AG08396 (cell line): ENCODE measurements at places on chromosomes 3 and 15.

DNA sequence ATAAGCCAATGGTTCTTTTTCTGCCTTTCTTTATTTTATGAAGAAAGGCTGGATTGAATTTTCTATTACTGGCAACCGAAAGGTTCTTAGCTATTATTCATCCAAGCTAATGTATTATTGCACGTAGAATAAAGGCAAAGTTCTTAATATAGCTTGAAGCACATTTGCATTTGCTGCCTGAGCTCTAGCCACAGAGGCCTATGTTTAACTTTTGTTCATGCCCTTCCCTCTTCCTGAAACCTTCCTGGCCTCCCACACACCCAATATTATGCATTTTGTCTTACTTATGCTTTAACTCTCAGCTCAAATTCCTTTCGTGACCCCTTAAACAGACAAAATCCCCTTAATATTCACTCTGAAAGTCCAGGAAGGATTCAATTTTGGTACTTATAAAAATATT, 71.0 kb upstream of the ZNF280D start:
- DNase-seq = no peak

GRCh38 chr3:181250714-181251113, 261.2 kb upstream of the DNAJC19 start:
- no peak for DNase-seq

- DNase-seq = no peak
These were observed 203.5 kb downstream of the RSRC1 start for GRCh38 chr3:158313338-158313927.

DNA sequence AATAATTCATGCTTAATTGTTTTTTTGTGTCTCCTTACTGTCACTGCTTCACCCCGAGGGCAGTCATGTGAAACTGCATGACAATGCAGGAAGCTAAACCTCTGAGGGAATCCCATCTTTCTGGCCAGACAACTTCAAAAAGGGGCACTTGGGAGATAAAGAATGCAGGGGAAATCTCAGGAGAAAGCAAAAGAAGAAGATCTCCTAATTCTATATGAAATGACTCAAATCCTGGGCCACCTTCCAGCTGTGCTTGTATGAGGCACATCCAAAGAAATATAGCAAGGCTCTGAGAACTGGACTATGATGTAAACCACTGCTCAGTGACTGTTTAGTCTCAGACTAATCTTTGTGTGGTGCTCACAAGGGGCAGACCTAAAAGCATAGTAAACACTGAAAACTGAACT, 22.6 kb upstream of the UMPS start:
- DNase-seq = peak; percentile 15

GRCh38 chr3:44957986-44958385, 18.0 kb downstream of the ZDHHC3 start:
- DNase-seq = no peak

DNA sequence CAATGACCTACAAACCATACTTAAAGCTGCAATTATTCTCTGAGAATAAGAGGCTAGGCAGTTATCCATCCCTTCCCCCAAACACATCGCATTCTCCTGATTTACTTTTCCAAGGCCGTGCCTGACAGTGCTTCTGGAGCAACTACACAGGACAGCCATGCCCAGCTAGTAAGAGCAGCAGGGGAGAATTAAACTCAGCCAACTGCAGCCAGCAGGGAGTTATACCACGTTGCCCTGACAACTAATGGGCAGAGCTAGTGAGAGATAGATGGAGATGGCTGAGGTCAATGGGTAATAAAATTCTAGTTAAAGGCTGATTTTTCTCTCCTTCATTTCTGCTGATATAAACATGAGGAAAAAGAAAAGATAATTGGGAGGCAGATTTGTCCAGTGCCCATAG, 193.8 kb upstream of the PPP2R3A start:
- no peak for DNase-seq

DNA sequence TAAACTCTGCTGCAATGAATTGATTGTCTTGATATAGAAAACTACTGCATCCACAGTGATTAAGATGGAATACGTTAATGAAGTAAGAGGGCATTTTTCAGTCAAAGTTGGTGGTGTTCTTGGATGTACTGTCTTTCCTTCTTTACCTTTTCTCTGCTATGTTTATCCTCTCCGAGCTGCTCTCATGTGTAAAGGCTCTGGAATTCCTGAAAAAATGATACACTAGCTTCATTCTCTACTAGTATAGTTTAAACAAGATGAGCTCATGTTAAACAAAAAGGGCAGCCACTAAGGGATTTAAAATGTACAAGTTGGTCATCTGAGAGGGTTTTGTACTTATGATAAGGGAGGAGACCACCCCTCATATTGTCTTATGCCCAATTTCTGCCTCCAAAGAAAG, 504.6 kb upstream of the NECTIN3 start:
- no peak for DNase-seq

DNA sequence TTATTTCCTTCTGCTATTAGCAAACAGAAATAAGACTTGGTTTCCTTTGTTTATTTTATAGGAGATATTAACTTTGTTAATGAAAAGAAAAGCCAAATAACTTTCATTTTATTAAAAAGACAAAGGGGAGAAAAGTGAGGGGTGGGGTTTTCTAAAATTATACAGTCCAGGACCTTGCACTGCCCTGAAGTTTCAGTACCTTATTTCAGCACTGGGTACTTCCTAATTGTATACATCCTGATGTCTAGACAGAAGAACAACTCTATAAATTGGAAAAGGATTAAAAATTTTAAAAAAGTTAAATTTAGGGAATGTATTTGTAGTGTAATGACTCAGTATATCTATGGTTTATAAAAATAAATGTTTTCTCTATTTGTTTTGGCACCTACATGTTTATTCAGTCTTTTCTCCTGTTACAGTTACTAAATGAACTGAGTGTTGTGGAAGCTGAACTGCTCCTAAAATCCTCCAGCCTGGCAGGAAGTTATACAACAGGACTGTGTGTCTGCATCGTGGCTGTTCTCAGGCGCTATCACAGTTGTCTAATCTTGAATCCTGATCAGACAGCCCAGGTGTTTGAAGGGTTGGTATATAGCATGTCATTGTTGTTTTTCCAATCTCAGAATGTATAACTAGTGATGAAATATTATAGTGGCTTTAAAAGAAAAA, 27.6 kb upstream of the P2RY13 start:
- no peak for DNase-seq

- DNase-seq = no peak
These were observed 18.1 kb upstream of the AGBL1 start for GRCh38 chr15:86061581-86061980.

GRCh38 chr3:98500019-98500418, 2.5 kb downstream of the OR5K2 start:
- no peak for DNase-seq

- no peak for DNase-seq
These were observed 1.6 kb upstream of the FOXP1 start for GRCh38 chr3:71585131-71585530.

- no peak for DNase-seq
These were observed 405.9 kb upstream of the LMCD1 start for GRCh38 chr3:8095724-8096123.

GRCh38 chr3:106881186-106881585, 496.1 kb upstream of the CCDC54 start:
- no peak for DNase-seq

- no peak for DNase-seq
These were observed 380.9 kb upstream of the RARB start for GRCh38 chr3:25046911-25047771.

GRCh38 chr3:3105815-3106214, 4.4 kb downstream of the IL5RA start:
- DNase-seq = no peak

GRCh38 chr3:148863814-148864213, 1.3 kb upstream of the CPA3 start:
- no peak for DNase-seq

GRCh38 chr3:103181160-103181559, 746.3 kb downstream of the ZPLD1 start:
- DNase-seq = no peak

DNA sequence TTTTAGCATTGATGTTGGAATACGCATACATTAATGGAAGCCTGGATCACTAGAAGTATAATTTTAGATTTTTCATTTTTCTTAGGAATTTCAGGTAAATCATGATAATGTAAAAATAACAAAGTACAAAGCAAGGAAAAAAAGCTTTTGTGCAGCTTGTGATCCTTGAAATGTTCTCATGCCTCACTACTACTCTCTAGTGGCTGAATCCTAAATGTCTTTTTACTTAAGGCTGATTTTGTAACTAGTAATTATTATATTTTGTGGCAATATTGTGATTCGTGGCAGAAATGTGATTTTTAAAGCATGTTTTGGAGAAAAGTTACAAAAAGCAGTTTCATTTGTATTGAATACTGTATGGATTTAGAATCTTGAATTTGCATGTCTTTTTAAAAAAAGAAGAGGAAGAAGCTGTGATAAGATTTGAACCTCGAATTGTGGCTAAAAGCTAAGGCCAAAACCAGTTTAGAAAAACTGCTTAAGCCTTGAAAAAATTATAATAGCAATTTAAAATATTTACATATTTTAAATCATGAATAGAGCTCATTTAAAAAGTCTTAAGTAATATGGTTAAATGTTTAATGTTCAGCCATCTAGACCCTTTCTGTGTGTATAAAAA, 39.0 kb downstream of the U2SURP start:
- peak; percentile 28 for DNase-seq

GRCh38 chr15:80604583-80605575, 90.2 kb upstream of the ABHD17C start:
- DNase-seq = peak; percentile 0

- no peak for DNase-seq
These were observed 86.9 kb downstream of the CRYGS start for GRCh38 chr3:186457236-186457635.

DNA sequence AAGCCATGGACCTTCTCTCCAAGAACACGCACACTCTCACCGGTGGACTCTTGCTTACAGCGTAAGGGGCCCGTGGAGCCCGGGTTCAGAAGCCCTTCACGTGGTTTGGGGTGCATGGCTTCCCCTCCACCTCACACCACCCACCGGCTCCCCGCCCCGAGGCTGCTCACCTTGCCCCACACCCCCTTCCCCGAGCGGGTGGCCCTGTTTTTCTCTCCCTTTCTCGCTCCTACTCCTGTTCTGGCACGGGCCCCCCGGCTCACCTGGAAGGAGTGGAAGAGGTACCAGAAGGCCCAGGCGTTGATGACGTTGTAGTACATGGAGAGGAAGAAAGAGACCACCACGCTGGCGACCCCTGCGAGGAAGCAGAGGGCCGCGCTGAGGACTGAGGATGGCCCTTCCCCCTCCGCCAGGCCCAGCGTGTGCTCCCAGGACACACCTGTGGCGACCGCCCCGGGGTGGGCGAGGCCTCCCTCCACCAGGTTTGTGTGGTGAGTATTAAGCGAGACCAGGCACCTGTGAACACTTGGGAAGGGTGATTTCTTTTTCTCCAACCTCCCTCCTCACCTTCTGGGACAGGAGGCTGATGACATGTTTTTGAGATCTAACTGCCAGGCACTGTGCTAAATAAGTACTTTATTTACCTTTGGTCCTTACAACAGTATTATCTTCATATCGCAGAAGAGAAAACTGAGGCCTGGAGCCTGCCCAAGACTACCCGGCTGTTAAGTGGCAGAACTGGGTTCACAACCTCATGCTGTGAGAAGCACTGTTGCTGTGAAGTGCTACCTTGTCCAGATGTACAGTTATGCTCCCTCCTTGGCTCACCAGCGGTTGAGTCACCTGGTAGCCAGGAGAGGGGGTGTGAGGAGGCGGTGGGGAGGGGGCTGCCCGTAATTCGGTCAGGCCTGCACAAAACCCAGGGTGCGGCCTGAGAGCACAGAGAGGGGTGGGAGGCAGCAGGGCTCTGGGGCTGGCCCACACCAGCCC, 16.3 kb downstream of the SLC6A20 start:
- DNase-seq = no peak

DNA sequence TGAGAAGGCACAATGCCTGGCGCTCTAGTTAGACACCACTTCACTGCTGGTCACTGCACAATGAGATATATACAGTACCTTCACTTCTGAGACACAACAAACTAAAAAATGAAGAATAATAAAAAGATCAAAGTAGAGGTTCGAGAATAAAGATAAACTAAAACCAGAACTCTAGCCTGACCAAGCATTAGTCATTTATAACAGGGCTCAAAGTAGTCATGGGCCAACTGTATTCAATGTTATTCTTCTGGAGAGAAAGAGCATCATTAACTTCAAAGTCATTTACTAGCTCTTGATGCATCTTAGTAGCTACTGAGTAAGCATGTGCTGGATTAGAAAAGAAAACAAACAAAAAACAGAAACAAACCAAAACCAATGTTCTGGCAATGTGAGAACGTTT, 145.2 kb downstream of the SSR3 start:
- DNase-seq = no peak

DNA sequence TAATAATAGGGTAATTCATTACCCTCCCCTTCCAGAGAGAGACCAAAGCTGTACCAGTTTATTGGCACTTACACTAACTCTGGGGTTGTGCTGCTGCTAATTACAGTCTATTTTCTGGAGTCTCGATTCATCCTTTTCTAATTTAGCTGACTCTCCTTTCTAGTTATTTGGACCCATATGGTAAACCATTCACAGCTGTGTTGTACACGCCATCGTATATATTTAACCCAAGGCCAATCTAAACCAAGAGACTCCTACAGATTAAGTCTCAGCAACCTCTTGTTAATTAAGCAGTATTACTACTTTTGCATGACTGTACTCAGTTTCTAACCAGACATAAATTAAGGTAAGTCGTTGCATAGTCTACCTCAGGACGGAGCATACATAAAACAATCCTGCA, 22.5 kb downstream of the ANXA2 start:
- no peak for DNase-seq

DNA sequence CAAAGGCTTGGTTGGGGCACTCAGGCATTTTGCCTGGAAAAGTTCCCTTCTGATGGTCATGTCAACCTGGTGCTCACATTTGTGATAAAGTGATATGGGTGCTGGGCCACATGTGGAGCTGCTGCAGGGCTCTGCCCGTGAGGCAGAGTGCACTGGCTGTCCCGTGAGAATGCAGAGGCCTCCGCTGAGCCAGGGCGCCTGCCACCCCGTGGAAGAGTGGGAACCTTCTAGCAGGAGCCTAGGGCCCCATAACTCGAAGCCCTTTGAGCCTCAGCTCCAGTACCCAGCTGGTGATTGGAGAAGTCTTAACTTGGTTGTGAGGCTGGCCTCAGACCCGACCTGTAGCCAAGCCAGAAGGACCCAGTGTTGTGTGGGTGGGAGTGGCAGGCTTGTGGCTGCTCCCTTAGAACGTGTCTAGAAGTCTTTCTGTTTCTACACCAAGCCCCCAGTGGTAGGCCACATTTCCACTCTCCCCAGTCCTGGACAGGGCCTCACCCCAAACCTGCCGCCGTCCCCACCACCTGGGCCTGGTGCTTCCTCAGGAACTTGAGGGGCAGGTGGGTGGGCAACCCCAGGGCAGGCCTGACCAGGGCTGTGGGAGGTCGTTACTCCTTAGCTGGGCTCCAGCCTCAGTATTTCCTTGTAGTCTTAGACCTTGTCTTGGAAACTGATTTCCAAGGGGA, 19.7 kb downstream of the SEC61A1 start:
- DNase-seq = no peak

DNA sequence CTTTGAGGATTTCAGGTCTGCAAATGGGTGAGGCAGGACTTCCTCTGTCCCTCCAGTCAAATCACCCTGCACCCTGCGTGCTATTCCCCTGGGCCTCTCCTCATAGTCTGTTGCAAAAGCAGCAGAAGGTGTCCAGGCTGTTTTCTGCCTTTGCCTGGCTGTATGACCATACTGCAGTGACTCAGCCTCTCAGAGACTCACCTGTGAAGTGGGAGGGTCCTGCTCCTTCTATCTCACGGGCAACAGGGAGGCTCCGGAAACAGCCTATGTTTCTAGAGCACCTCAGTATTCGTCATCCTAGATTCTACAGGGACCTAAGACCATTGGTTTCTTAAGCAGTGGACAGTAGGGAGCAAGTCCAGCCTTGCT, 216.4 kb downstream of the TLE3 start:
- DNase-seq = no peak

GRCh38 chr3:134186391-134186790, 64.3 kb downstream of the RYK start:
- no peak for DNase-seq
